Activated CD8-positive, alpha-beta T cell treated with anti-CD3 and anti-CD28 coated beads, Interleukin-2, amount 10 ng/mL, durations not matched to agents 7 days and 5 days (primary cell): ENCODE measurements at places on chromosomes 4 and X.

GRCh38 chrX:17527135-17527701, 152.2 kb downstream of the NHS start:
- DNase-seq = no peak

GRCh38 chr4:161762796-161763195, 401.0 kb downstream of the FSTL5 start:
- no peak for DNase-seq

GRCh38 chr4:92305878-92306520, 2.2 kb downstream of the GRID2 start:
- DNase-seq = no peak

DNA sequence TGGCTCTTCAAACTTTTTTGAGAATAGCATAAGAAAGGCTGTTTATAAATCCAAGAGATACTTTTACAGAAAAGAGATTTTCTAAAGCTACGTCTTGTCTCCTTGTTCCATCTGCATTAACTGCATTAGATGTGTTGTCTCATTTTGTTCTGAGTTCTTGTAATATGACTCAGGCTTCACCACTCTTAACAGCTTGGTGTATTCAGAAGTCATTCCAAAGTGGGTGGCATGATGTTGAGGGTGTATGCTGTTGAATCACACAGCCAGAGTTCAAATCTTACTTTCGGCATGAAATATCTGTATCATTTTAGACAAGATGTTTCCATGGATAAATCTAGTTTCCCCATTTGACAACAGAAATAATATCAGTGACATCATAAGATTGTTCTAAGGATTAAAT, 30.1 kb downstream of the SYTL5 start:
- DNase-seq = no peak

DNA sequence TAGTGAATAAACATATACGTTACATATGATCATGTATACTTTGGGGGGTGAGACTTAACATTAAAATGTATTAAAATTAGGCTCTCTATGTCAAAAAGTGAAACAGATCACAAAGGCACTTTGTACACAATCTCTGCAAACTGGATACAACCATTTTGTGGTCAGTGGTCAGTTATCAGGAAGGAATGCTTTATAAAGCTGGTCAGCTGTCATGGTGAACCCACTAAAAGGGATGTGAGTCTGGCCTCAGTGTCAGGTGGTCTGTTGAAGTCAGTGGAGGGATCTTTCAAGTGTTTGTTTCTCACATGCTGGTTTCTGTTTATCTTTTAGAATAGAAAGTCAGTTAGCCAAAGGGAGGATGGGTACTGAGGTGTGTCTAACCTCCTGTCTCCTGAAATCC, 875.5 kb upstream of the INTU start:
- no peak for DNase-seq

DNA sequence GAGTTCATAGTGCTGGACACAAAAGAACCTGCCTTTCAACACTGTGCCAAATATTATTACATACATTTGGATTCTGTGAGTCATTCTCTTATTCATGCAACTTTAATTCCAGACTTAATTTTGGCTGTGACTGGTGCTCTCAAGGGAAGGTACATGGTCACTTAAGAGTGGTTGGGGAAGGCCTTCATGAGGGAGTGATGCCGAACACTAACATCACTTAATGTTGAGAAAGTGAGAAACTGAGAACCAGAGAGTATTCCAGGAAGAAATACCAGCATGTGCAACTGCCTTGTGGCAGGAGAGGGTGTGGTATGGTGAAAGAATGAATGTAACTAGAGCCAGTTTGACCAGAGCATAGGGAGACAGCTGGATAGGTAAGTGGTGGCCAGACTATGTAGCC, 41.5 kb upstream of the FHDC1 start:
- no peak for DNase-seq

DNA sequence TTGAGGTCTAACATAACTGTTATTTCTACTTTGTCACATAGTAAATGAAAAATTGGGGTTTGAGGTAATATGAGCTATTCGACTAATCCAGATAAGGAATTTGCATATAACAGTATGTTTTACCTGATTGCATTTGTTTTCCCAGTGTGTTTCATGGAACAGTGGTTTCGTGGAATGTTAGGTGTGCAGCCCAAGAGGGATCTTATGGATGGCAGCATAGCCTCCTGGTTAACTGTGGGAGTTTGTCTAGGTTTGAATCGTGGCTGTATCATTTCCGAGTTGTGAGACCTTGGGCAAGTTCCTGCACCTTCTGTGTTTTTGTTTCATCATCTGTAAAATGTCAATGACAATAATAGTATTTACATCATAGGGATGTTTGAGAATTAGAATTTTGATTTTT, 7.9 kb downstream of the BMPR1B start:
- DNase-seq = no peak

GRCh38 chrX:108322234-108322633, 116.0 kb downstream of the COL4A6 start:
- no peak for DNase-seq

DNA sequence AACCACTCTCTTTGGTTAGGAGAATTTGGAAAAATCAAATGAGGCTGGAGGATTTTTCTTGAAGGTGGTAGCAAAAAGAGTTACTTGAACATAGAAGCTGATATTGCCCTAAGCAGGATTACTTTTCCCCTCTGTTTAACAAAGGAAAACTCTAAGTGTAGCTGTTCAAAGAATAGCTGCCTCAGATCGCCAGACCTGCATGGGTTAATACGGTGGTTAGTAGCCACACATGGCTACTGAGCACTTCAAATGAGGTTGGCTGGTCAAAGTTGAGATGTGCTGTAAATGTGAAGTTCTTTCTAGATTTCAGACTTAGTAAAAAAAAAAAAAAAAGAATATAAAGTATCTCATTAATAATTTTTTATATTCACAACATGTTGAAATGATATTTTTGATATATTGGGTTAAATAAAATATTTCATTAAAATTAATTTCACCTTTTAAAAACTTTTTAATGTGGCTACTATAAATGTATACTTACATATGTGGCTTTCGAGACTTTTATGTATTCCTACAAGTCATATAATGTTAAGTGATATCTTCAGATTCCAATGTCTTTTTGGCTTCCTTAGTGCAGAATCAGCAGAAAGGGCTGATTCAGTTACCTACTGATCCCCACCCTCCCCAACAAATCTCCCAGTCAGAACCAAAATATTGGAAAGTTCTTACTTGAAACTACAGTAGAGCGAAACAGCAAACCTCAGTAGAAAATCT, 3.3 kb upstream of the RPS6KA3 start:
- DNase-seq = no peak

DNA sequence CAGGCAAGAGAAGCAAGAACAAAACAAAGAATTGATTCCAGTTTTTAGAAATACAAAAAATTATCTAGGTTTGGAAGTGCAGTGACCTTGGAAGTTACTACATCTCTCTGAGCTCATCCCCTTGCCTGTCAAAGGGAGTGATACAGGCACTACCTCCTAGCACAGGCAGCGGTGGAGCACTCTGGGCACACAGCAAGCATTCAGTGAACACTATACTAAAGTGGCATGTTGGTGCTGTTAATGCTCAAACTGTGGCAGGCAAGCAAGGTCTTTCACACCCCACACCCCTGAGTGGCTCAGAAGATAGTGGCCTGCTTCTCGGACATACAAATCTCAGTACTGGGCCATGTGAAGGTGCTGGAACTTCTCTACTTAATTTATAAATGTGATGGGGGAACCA, 51.2 kb downstream of the DRD5 start:
- DNase-seq = no peak

DNA sequence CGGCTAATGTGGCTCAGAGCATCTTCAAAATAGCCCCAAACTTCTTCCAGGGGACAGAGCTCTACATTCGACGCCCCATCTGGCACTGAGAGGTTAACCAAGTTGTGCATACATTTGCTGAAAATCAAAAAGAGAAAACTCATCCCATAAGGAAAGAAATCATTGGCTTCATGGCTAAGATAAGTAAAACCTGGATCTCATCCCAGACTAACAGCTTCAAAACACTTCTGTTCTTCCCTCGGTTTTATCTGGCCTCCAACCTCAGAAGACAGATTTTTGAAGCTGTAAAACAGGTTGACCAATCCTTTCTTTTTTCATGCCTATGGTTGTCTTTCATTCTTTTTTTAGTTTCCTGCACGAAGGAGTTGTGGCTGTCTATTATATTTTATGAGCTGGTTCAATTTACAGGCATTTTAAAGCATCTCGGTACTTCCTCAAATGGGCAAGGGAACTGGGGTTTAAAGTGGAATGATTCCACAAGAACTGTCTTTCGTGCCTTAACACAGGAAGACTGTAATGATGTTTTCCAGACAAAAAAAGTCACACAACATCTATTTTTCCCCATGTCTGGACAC, 107.6 kb downstream of the DLG3 start:
- DNase-seq = no peak

- no peak for DNase-seq
Observed at GRCh38 chrX:118727686-118728339, 407 bp downstream of the IL13RA1 start.

DNA sequence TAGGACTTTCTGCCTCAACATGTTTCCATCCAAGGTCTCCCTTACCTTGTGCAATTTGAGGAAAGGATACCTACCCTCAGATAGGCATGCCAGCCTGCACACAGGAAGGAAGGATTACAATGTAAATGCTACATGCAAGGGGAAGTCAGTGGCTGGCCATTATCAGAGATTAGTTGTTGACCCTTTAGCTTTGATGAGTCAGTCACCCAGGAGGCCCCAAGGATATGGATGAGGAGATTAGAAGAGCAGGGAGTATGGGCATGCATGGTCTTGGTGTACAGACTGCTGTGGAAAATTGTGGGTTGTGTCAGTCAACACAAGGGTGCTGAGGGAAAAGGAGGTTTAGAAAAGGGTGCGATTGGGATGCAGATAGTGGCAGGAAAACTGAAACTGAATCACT, 92.0 kb downstream of the GUCY2F start:
- no peak for DNase-seq

DNA sequence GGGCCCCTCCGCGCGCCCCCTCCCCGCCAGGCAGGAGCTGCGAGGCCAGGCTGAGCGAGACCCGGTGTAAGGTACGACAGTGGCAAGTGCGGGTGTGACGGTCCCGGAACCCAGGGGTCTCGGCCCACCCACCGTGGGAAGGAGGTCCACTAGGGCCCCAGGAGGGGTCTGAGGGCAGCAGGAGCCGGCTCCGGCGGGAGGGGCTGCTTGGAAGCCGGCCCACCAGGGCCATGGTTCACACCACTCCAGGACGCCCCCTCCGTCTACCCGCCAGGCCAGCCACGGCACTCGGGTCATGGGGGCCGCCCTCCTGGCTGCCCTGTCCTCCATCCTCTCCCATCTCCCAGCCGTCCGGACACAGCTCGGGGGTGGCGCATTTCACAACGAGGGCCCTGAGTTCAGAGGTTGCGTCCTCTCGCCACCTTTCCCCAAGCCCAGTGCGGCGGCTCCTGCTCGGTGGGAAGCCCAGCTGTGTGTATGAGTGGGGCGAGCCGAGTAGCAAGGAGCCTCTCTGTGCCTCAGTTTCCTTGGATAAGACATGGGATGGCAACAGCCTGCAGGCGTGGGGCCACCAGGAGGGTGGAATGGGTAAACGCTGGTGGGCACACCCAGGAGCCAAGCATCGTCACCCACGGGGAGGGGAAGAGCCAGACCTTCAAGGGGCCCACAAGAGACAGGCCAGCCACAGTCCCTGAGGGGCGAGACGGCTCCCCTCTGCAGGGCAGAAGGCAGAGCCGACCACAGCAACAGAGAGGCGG, 81.3 kb downstream of the FAM53A start:
- no peak for DNase-seq

DNA sequence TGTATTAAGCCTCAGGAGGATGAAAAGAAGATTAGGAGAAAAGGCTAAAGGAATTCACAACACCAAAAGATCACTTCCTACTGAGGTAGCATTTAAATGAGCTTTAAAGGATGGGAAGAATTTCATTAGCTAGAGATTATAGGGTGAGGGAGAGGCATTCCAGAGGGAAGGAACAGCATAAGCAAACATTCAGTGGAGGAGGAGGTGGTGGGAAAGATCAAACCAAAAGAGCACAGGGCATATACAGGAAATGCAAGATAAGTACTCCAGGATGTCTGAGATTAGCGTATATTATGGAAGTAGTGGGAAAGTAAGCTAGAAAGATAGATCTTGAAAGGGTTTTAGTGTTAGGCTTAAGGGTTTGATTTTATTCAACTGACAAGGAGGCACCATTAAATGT, 84.8 kb downstream of the COL4A6 start:
- DNase-seq = no peak

DNA sequence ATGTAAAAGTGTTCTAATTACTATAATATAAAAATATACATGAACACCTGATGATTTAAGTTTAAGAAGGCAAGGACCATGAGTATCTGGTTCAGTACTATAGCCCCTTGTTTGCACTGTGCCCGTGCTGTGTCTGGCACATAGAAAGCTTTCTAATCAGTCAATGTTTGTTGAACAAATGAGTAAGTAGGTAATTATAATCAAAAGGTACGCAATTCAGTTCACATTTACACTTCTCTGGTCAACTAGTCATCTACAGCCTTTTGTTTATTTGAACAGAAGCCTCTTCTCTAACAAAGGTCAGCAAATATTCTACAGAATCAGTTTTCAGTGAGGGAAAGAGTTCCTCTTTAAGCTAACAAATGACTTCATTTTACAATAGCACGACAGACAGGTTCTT, 523.3 kb downstream of the SMARCA1 start:
- no peak for DNase-seq

DNA sequence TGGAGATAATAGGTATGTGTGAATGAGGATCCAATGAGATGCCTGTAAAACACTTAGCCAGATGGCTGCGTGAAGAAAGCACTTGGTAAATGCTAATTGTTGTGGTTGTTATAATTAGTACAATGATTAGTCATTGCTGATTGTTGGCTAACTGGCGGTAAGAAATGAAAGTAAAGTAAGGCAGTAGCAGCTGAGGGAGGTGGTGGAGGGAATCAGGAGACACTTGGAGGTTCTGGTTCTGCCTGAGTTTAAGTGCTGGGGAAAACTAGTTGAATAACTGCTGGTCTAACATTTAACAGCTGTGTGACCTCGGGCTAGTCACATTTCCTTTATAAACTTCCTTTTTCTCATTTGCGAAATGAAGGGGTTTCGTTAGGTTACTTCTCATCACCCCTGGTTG, 30.9 kb downstream of the CD38 start:
- no peak for DNase-seq

GRCh38 chr4:89307446-89308160, at the start of gene GPRIN3:
Gene GPRIN3, minus strand, starts transcription at chr4:89307800. Its CDS starts 57,690 bp downstream, at chr4:89250110.
- peak; percentile 61 for DNase-seq

DNA sequence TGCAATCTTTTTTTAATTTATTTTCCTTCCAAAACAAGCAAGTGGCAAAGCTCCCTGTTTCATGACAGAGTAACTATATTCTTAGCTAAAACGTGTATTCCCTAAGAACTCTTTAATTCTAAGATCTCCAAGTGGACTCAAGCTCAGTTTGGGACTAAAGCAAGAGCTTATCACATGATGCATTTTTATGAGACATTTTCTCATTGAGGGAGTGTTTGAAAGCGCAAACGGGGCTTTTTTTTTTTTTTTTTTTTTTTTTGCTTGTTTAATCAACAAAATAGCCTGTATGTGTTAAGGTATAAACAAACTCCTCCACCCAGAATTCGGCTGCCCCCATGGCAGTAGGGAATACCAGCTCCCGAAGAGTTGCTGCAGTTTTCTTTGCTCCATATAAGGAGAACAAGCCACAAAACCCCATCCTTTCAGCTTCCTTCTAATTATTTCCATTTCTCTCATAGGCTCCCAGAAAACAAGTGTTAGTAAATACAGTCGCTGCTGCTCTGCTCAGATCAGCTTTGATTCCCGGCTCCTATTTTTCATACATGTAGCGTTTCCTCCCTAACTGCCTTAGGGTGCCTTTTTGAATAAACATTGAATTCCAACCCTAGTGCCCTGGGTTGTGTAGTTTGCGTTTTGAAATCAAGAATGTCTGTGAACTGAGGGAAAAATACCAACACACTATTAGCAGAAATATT, 669 bp upstream of the PPARGC1A start:
- DNase-seq = no peak

- DNase-seq = no peak
Observed at GRCh38 chrX:434946-435345, 48.2 kb upstream of the PPP2R3B start.
